ENCODE measurements at places on chromosomes 6 and 20.

DNA sequence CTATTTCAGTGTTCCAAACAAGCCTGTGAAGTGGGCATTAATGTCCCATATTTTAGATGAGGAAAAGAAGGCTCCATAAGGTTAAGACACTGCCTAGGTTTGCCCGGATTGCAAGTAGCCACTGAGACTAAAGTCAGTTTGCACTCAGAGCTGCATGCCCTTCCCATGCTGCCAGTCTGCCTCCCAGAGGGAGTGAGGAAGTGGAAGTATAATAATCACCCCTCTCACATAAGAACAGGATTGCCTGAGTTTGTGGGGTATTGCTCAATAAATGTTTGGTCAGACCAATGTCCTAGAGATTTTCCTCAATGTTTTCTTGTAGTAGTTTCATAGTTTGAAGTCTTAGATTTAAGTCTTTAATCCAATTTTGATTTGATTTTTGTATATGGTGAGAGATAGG, 43.9 kb upstream of the CLIC5 start:
- no peak for DNase-seq

DNA sequence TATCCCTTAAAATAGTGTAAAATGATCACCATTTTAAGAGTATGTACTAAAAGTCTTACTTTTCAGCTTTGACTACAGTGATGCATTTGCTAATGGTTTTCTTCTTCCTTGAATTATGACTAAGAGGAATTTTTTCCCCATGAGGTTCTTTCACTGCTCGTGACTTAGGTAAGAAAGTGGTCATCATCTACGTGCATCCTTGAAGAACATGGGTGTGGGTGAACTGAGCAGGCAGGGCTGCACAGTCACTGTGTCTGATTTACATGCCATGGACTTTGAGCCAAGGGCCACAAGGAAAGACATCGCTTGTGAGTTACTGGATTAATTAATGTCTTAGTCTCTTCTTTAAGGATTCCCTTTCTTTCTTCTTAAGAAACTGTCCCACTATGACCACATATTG, 33.3 kb downstream of the NQO2 start:
- no peak for DNase-seq

- no peak for DNase-seq
Measured at GRCh38 chr20:5627463-5628050, 122.6 kb upstream of the SHLD1 start.

- no peak for DNase-seq
Measured at GRCh38 chr6:44715925-44716324, 328.4 kb downstream of the CDC5L start.

GRCh38 chr20:47558295-47559066, 56.8 kb downstream of the NCOA3 start:
- DNase-seq = no peak

- DNase-seq = no peak
Measured at GRCh38 chr6:14673201-14673600, 555.6 kb downstream of the CD83 start.

- DNase-seq = no peak
Measured at GRCh38 chr20:63475209-63475608, 2.8 kb upstream of the KCNQ2 start.

Data from stimulated activated CD8-positive, alpha-beta memory T cell treated with anti-CD3 and anti-CD28 coated beads, Interleukin-12 subunit alpha, Interleukin-12 subunit beta, amount 100 ng/mL, for 1 hour (primary cell).